Kidney glomerular epithelial cell (primary cell): ENCODE measurements at places on chromosomes 7 and 10.

DNA sequence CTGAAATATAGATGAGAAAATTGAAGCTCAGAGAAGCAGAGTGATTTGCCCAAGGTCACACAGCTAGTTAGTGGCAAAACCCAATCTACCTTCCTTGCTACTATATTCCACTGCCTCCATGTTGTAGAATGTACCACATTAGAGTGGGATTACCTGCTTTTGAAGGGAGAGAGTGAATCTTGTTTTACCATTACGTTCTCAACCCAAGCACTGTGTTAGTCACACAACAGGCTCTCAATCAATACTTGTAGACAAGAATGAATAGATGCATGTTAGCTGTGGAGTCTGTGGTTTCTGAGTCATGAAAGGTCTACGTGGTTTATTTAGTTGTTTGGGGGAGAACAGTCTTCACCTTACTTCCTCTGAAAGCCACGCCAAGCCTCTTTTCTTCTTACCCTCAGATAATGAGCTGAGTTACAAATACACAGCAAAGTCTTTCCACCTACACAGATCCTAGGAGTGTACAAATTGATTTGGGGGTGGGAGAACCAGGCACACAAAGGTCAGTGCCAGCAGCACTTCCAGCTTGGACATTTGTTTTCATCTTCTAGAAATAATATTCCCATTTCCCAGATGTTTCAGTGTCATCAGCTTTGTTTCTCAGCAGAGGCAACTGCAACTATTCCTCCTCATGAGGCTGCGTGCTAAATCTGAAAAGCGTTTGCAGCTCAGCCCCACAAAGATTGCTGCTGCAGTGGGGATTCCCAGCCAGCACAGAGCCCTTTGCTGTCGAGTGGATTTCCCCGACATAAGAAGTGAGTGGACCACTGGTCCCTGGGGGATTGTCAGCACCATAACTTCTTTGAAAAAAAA is 71.5 kb upstream of the ADO start:
- DNase-seq: peak; percentile 79

GRCh38 chr10:6411436-6411835 is 168.6 kb downstream of the PRKCQ start:
- DNase-seq: no peak

DNA sequence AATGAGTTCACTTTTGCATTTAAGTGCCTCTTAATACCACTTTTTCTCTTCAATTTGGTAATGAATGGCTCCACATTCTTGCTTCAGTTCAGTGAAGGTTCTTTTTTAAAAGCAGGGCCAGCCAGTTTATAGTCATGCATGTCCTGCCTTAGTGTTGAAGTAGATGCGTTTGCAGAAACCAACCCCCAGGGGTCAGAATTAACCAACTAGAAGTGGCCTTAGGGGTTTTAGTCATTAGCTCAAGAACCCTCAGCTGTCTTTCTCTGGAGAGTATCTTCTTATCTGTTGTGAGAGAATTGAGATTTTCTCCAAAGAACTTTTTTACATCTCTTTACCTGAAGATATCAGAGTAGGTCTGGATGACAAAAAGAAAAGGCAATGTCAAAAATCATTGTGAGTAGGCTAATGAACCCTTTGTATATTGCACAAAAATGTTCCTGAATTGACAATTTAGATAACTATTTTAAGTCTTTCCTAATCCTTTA is 82.2 kb downstream of the PIK3CG start:
- peak; percentile 63 for DNase-seq

DNA sequence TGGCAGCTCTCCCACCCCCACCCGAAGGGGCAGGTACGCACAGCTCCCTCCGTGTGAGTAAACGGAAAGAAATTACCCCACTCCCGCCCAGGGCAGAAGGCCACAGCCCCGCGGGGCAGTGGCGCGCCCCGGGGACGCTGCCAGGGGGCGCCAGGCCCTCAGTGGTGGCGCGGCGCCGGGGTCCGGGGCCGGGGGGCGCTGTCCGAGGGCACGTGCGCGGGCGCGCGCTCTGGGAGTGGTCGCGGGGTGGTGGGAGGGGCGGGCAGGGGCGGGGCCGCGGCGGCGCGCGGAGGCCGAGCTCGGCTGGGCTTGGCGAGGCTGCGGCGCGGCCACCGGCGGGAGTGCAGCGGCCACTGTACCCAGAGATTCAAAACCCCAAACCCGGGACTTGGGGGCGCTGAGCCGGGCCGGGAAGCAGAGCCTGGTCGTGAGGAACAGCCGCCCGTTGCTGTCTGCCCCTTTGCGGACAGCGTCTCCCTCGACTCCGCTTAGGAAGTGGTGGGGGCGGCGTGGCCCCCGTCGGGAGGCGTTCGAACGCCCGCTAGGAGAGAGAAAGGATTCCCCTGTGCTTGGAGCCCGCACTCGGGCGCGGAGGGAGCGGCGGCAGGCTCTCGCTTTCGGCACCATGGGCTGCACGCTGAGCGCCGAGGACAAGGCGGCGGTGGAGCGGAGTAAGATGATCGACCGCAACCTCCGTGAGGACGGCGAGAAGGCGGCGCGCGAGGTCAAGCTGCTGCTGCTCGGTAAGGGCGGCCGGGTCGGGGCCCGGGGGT is at the start of gene GNAI1:
TSS of gene GNAI1 (plus strand) at position 296 of the 773 bp plus-strand sequence. CDS start at position 626, 330 bp downstream.
- peak; percentile 61 for DNase-seq

DNA sequence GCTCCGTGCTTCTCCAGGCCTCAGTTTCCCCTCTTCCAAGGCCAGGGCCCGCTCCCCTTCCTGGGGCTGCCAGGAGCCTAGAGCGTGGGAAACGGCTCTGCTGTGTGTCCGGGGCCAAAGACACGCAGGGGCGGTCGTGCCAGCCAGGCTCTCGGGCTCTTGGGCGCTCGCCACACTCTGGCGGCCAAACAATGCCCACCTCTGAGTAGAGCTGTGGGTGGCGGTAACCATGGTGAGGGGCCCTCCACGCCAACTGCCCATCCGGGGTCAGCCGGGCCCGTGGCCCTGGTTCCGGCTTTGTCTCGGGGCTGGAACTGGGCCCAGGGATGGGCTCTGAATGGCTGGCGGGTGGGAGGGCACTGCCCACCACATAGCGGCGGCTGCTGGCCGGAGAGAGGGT is 16.0 kb downstream of the GRIFIN start:
- no peak for DNase-seq

- no peak for DNase-seq
Measured at GRCh38 chr7:158312789-158313188, 274.8 kb downstream of the PTPRN2 start.

DNA sequence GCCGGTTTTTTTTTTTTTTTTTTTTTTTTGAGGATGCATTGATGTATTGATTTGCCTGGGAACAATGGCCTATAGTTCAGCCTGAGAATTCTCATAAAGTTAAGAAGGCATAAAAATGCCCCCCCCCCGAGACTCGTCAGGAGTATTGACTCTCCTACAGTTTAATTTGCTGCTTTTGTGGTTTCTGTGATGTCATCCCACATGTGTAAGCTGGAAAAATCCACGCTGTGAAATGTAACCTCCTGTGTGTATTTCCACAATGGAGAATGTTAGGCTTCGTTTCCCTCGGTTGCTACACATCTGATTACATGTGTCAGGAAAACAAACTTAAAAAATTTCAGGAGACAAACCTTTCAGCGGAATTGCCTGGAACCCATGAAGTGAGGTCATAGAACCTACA is 117.9 kb downstream of the FANK1 start:
- peak; percentile 93 for DNase-seq
